Activated CD4-positive, CD25-positive, alpha-beta regulatory T cell treated with anti-CD3 and anti-CD28 coated beads, Interleukin-2, amount 50 U/mL, for 16 hours (primary cell): ENCODE measurements at places on chromosomes 7 and 10.

DNA sequence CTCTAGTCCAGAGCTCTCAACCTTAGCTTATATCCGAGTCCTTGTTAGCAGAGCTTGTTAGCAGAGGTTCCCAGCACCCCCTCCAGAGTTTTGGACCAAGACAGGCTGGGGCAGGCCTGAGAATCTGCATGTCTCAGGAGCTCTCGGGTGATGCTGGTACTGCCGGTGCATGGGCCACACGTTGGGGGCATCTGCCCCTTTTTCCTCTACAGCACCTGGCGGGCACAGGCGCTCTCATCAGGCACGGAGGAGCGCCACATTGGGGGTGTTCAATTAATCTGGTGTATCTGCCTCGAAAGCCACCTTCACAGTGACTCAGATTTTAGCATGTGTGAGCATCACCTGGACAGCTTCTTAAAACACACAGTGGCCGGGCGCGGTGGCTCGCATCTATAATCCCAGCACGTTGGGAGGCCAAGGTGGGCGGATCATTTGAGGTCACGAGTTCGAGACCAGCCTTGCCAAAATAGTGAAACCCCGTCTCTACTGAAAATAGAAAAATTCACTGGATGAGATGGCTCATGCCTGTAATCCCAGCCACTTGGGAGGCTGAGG is 117.7 kb downstream of the ELFN1 start:
- no peak for DNase-seq

DNA sequence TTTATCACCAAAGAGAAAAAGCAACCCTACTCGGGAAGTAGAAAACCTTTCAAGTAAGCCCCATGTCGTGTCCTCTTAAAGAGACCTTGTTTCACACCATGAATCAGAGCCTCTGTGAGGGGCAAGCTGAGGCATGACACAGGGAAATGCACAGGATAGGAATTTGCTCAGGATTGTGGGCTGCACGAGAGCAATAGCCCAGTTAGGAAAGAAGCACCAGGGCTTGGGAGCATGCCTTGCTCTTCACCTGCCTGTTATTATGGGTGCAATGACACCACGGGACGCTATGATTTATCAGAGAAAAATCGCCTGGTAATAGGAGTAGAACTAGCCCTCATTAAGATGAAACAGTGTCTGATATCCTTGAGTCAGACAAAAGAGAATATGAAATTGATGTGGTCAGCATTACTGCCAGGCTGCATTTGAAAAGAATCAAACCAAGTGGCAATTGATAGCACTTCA is 562.9 kb upstream of the NRP1 start:
- no peak for DNase-seq

GRCh38 chr10:62617652-62618051 is 186.9 kb upstream of the ADO start:
- DNase-seq = no peak

DNA sequence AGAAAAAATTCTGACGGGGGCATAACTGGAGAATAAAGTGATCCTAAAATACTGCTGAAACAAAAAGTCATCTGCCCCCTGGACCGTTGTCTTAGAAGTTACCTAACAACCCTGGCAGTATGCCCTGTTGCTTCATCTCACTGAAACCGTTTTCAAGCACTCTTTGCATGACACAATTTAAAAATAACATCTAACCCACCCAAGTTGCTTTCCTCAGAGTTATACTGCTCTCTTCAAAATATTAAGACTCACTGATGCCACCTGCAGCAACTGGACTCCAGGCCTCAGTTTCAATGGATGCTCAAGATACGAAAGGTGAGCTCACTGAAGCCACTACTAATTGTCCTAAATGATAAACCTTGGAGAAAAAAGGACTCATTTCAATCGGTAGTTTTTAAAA is 57.4 kb downstream of the CDK6 start:
- DNase-seq = no peak

DNA sequence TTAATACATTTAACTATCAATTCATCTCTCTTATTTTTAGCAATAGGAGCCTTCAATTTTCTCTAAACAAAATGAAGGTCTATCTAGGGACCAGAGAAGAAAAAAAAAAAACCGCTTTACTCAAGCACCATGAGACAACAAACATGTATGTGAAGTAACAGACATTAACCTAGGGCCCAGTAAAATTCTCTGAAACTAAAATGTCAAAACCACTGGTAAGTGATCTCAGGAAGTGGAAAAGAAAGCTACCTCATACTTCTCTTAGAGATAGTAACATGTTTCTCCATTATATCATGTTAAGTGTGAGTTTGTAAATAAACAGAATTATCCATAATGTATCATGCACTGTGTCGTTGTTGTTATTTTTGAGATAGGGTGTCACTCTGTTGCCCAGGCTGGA is 35.4 kb upstream of the PTER start:
- no peak for DNase-seq

GRCh38 chr10:77351386-77351785 is 286.2 kb downstream of the KCNMA1 start:
- DNase-seq = no peak

- DNase-seq = no peak
These were observed 65.0 kb upstream of the ZNF746 start for GRCh38 chr7:149562602-149563001.

- DNase-seq = no peak
These were observed 103.5 kb downstream of the ELAPOR2 start for GRCh38 chr7:86955895-86956503.

DNA sequence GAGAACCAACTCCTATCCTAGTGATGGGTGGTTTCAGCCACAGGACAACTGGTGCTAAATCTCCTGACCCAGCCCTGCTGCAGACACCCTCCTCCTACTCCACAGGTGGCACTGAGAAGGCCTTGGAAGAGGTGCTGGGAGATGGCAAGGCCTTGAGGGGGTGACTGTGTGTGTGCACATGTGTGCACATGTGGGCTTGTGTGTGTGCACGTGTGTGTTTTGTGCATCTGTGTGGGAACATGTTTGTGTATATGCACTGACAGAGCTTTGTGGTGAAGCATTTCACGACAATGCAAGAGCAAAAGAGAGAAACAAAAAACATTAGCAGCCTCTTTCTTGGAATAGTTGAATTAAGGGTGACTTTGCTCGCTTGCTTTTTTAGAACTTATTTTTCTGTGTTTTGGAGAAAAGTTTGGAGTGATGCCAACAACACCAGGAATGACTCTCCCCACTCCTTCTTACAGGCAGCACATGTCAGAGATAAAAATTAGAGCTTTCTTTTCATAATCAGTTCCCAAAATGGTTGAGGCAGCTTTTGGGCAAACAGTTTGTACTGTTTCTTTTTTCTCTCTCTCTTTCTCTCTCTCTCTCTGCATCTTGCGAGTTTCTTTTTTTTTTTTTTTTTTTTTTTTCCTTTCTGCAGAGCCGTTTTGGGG is 69.5 kb downstream of the SEC61G start:
- no peak for DNase-seq

- DNase-seq = no peak
These were observed 269.1 kb downstream of the PTPRN2 start for GRCh38 chr7:158318511-158318913.

DNA sequence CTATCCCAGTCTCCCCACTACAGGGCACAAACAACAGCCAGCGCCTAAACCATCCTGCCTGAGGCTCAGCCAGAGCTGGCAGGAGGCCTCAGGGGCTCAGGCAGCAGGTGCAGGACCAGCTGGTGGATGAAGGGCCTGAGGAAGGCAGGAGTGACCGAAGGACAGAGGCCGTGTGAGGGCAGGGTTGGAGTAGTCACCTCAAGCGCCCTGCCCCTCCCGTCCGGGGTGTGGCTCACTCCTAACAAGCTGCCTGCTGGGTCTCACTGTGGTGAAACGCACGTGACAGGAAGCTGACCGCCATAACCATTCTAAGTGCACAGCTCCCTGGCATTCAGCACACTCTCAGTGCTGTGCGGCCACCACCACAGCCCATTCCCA is 281.1 kb downstream of the ELFN1 start:
- DNase-seq = no peak

GRCh38 chr7:1076184-1077072 is 11.5 kb upstream of the GPER1 start:
- no peak for DNase-seq

- no peak for DNase-seq
These were observed 231.5 kb downstream of the TNS3 start for GRCh38 chr7:47350425-47350824.

- no peak for DNase-seq
These were observed 21.1 kb downstream of the FAM53B start for GRCh38 chr10:124722798-124723783.

DNA sequence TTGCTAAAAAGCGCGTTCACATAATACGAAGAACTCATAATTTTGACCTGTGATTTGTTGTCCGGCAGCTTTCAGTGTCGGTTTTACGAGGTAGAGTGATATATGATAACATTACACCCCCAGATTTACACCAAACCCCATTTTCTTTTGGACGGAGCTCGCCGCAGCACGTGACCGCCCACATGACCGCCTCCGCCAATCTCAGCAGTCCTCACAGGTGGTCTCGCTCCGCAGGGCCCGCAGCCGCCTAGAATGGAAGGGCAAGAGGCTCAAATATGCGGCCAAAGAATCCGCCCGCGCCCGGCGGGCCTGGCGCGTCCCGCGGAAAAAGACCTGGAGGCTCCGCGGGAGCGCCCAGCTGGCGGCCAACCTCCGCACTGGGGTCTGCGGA is at the start of gene HOXA7:
Gene HOXA7 (minus strand): TSS at position 168 of the 391 bp plus-strand sequence. CDS start 130 bp downstream, at position 38.
- DNase-seq = no peak

DNA sequence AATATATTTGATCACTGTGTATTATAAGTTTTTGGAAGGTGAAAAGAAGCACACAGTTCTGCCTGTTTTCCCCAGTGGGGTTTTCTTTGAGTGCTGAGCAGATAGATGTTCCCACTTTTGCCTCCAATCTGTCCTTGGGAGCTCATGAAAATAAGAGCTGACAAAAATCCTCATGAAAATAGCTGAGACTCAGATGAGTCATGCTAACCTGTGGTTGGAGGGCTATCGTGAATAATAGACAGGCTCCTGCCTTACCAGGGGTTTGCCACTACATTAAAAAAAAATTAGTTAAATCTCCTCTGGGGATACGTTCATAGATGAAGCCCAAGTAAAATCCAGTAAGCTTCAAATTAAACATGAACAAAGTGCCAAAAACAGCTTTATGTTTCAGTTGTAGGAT is 10.9 kb upstream of the AOAH start:
- no peak for DNase-seq

DNA sequence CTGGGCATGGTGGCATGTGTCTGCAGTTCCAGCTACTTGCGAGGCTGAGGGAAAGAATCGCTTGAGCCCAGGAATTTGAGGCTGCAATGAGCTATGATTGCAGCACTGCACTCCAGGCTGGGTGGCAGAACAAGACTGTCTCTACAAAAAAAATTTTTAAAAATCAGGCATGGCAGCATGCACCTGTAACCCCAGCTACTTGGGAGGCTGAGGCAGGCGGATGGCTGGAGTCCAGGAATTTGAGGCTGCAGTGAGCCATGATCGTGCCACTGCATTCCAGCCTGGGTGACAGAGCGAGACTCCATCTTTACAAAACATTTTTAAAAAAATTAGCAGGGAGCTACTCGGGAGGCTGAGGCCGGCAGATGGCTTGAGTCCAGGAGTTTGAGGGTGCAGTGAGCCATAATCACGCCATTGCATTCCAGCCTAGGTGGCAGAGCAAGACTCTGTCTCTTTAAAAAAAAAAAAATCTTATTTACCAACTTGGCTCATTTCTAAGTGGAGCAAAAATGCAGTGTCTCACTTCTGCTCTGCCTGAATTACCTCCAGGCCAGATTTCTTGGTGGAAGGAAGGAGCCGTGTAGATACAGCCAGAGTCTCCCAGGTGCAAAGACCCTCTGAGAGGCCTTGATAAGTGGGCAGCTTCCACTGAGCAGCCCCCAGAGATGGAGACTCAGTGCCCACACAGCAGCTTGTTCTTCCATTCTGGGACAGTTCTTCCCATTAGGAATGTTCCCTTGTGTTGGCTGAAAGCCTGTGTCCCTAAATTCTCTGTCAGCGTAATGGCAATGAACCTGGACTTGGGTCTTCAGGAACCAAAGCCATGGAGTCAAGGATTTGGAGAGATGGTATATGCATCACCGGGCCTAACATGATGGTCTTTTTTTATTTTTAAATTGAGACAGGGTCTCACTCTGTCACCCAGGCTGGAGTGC is 30.0 kb downstream of the GTF2IRD1 start:
- DNase-seq = no peak

- DNase-seq = no peak
These were observed 4.7 kb upstream of the ATP6V0A4 start for GRCh38 chr7:138802706-138803105.

- DNase-seq = no peak
These were observed 74.2 kb downstream of the EEPD1 start for GRCh38 chr7:36227223-36227622.

DNA sequence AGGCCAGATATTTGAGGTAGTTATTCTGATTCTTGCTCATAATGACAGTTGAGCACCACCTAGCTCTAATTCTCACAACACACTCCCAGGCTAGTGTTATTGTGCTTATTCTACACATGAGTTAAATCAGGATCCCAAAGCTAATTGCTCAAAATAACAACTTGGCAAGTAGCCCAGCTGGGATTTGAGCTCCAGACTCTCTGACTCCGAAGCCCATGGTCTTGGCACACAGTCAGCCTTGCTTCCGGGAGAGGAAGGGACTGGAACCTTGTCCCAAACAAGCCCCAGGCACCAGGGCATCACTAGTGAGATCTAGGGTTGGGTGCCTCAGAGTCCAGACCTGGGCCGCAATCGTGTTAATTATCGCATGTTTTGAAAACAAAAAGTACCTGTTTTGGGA is 101.4 kb downstream of the GPAM start:
- DNase-seq = no peak
